Left renal cortex interstitium (tissue), 4 donors: ENCODE measurements at places on chromosomes 13 and 19.
A peak's percentile ranks its signal among the peaks of the same experiment; 100 is the strongest.

- DNase-seq: no peak
These were observed 3.4 kb downstream of the ZNF536 start for GRCh38 chr19:30375553-30376031.

GRCh38 chr19:46880431-46880830 lies 19.6 kb downstream of the ARHGAP35 start:
- DNase-seq: no peak

GRCh38 chr19:1154731-1155351 lies 19.2 kb downstream of the SBNO2 start:
- DNase-seq: no peak

DNA sequence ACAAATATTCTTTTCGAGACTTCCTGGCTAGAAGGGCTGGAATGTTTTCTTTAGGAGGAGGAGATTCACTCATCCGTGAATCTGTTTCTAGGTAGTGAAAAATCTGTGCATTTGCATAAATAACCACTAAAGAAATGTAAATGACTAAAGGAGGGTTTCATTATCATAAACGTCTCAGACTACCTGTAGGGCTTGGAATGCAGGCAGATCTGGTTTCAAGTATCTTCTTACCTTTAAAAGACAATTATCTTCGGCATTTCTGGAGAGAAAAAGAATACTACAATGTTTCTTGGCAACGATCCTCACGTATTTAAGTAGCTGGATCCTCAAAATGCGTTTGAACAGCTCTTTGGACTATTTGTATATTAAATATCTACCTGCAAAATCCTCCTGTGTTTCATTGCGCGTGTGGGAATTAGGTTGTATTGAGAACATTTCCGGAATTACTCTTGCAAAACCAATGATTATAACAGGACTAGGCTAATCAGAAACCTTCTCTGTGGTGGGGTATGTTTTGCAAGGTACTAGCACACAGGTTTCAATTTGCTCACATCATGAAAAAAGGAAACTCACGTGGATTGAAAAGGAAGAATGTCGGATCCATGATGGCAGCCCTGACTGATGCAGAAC lies 291.1 kb upstream of the ARGLU1 start:
- no peak for DNase-seq

DNA sequence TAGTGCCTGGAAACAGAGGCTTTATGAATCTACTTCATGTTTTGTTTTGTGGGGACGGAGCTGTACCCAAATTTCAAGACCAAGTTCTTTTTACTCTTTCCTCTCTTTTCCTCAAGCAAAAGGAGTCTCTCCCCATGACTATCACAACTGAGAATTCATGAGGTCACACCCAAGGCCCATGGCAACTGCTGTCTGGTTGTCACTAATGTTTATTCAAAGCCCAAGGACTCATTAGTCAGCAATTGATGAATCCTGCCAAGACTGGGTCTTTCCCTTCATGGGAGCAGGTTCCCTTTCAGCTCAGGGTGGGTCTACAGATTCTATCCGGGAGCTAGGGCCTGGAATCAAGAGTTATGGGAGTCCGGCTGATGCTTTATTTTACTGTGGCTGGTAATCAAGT lies 441.5 kb upstream of the PCDH20 start:
- DNase-seq: no peak

- no peak for DNase-seq
These were observed 23.4 kb downstream of the CEACAM21 start for GRCh38 chr19:41599175-41599966.

DNA sequence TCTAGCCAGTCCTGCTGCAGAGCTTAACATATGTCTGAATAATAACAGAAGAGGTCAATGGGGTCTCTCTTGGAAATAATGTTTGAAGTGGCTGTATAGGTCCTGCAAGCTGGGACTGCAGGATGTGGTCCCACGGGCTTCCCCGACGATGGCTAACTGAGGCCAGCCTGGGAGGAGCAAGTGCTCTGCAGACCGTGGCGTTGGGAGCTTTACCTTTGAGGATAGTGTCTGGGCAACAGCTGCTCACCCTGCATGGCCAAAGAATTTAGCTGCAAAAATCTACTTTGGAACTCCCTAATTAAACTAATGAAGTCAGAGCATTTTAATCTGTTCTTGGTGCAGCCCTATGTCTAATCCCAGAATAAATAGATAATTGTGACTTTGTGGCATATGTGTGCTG lies 18.2 kb upstream of the AMER2 start:
- DNase-seq: no peak

DNA sequence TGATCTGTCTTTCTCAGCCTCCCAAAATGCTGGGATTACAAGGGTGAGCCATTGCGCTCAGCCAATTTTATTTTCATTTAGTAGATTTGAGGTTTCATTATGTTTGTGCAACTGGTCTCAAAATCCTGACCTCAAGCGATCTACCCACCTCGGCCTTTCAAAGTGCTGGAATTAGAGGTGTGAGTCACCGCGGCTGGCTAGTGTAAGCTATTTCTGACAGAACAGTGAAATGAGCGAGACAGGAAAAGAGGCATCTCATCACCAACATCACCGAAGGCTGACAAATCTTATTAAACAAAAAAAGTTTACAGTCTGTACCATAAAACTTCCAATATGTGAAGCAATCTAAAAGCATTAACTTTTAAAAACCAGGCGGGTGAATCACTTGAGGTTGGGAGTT lies 12.2 kb upstream of the ZNF888 start:
- no peak for DNase-seq

DNA sequence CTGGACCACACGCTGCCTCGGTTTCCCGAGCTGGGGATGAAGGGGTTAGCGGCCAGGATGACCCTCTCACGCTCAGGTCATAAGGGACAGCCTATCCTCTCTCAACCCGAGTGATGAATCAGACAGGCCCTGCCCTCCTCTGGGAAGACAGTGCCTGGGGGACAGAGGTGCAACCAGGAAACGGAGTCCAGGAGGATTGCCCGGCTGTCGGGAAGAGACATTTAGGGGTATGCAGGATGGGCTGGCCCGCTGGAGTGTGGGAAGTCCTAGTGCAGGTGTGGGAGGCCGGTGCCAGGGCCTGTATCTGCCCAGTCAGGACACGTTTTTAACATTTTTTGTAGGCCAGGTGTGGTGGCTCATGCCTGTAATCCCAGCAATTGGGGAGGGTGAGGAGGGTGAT lies 8.3 kb downstream of the LSM7 start:
- DNase-seq: no peak

DNA sequence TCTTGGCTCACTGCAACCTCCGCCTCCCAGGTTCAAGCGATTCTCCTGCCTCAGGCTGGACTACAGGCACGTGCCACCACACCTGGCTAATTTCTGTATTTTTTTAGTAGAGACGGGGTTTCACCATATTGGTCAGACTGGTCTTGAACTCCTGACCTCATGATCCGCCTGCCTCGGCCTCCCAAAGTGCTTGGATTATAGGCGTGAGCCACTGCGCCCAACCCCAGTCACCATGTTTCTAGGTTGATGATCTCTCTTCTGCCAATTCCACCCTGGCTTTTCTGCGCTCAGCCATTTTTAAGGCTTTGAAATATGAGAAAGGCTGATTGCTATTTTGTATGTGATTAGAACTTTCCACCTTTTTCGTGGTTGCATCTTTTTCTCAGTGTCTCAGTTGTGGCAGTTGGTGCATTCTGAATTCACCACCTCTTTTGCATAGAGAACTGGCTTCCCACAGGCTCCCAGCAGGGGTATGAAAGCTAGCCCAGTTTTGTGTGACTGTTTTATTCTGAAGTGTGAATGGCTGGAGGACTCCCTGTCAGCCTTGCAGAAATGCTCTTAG lies 15.5 kb downstream of the CEACAM1 start:
- DNase-seq: no peak

DNA sequence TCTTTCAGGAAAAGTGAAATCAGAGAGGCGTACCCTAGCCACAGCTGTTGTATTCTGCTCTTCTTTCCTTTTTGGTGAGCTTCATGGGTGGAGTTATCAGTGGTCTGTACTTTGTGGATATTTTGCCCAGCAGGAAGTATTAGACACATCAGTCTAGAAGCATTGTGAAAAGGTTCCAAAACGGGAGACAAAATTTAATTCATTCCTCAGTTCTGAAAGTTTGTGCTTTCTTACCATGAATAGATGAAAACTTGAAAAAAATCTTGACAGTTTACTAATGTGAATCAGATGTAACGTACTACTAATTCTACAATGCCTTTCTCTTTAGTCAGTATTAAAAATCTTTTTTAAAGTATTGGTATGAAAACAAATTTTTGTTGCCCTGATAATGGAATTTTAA lies 116.8 kb downstream of the DNAJC3 start:
- DNase-seq: no peak

DNA sequence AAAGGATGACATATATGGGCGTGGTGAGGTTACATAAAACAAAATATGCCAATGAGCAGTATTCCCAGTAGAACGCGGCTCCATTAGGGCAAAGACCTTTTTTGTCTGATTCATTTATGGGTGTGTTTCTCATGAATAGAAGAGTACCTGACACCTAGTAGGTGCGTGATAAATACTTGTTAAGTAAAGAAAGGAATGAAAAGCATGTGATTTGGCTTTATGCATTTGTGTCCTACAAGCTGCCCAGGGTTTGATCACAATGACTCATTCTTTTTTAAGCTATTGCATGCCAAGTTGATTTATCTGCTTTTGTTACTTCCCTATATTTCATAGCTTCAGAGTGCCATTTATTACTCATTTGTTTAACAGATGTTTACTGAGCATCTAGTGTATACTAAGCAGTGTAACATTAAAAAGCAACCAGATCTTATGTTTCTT lies 19.1 kb upstream of the KCTD4 start:
- DNase-seq: no peak

GRCh38 chr13:100549316-100549715 lies 39.3 kb downstream of the GGACT start:
- DNase-seq: no peak

DNA sequence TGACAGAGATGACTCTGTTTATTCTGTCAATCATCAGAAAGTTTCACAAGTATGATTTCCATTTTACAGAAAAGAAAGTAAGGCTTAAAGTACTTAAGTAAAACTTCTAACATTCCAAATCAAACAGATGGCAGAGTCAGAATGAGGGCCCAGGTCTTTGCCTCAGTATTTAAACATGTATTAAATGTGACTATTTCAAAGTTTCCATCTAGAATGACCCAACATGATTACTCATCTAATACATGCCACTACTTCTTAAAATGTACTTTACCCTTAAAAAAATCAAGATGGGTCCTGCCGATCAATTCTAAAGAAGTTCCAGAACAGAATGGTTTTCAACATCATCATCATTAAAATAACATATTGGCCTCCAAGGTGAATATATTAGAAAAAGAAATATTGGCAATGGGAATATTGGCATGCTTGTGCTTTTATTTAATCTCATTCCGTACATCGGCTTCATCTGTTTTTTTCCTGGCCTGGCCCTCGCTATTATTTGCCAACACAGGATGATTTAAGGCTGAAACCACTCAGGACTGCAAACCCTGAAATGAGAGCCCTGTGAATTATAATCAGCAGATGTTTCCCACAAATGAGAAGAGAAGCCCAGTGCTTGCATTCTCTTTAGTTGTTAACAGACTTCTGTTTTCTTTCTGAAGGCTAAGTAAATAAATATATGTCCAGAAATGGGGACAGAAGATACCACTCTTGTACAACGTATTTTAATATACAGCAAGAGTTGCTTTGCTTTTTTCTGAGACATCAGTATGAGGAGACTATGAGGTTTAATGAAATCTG lies 340.0 kb downstream of the DNAJC15 start:
- no peak for DNase-seq

DNA sequence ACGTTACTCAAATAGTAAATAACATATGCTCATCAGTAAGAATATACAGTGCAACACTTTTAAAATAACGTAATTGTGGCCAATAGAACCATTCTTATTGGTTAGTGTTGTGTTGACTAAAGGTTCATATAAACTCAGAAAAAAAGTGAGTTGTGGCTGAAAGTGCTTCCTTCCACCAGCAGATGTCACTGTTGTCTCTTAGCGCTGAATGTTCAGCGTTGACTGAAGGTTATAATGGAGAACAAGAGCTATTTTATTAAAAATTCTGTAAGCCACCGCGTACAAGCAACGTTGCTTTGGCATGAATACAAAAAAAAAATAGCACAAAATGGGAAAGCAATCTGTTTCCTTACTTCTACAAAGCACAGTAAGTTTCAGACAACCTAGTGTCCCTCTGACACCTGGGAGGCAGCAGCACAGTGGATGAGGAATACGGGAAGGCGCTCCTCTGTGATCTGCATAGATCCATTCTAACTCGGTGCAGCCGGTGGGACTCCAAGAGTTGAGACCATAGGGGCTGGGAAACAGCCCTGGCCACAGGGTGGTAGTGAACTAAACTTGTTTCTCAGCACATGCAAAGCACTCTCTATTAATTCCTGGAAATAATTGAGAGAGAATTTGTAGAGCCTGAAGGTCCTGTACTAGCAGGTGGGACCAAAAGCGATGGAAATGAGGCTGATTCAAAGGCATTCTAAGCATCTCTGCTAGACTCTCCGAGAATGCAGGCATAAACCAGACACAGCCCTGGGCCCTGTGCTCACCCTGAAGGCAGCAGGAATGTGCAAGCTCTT lies 23.9 kb upstream of the OXGR1 start:
- DNase-seq: peak; percentile 52
